GM12865 (cell line): ENCODE measurements at places on chromosomes 12 and 14.

GRCh38 chr14:70780396-70781075 is 28.8 kb downstream of the MAP3K9 start:
- DNase-seq, result peak; percentile 81

DNA sequence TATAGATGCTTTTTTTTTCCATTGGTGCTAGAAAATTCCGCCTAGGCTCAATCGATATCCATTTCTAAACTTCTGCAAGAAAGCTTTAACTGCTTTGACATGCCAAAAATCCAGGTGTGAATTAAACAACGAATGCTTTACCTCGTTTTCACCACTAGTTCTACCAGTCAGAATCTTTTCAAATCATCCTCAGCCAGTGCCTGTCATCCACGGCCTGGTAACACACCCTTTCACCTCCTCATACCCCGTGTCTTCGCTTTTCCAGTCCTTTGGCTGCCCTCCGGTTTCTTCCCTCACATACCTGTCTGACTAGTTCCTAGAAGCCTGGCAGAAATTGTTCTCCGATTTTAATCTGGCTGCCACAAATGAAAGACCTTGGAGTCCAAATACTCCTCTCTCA is 1.4 kb upstream of the PHC1 start:
- DNase-seq, result peak; percentile 26

GRCh38 chr14:38391334-38391733 is 135.4 kb upstream of the CLEC14A start:
- DNase-seq, result no peak

GRCh38 chr14:60220084-60220483 is 28.9 kb upstream of the PPM1A start:
- peak; percentile 86 for DNase-seq
